ENCODE measurements at places on chromosomes 3 and 15.
A peak's percentile ranks its signal among the peaks of the same experiment; 100 is the strongest.

DNA sequence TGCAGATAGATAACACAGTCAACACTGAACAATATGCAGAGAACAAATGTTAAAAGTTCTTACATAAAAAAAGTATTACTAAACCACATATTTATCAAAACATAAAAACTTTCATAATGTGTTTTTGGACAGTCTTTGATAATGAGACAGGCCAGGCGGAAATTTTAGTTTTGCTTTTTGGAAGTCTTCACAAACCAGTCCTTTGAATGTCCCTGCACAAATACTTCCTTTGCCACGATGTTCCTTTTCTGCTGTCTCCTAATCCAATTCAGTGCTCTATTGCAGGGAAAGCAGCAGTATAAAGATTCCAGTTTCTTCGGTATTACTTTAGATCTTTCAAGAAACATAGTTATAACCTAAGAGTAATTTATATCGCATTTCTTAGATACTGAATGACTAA lies 135.9 kb downstream of the TBL1XR1 start:
- peaks cover 6% of the 10 kb centered on the region for H3K4me1 ChIP-seq
- peaks cover 1% of the 10 kb centered on the region for H3K36me3 ChIP-seq
- H3K27me3 ChIP-seq, result no peaks in the 10 kb centered on the region
- DNase-seq, result no peak
- H3K4me3 ChIP-seq, result no peak overlapping the region

DNA sequence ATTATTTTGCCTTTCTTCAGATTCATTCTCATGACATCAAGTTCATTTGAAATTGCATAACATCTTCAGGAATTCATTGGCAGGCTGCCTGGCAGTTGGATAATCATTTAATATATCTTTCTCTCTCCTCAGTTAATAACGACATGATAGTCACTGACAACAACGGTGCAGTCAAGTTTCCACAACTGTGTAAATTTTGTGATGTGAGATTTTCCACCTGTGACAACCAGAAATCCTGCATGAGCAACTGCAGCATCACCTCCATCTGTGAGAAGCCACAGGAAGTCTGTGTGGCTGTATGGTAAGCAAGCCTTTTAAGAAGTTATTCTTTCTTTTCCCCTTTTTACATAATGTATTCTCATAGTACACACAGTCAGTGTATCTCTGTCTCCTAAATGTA lies 38.2 kb downstream of the TGFBR2 start:
- no peaks in the 10 kb centered on the region for H3K27me3 ChIP-seq
- DNase-seq, result no peak

GRCh38 chr15:52180851-52181450 lies 10.2 kb downstream of the GNB5 start:
- H3K27ac ChIP-seq, result peak overlapping the region; percentile 95
- DNase-seq, result no peak
- H3K36me3 ChIP-seq, result no peaks in the 10 kb centered on the region
- H3K4me3 ChIP-seq, result peak overlapping the region; percentile 88
- H3K4me1 ChIP-seq, result peaks cover 38% of the 10 kb centered on the region
- peaks cover 10% of the 10 kb centered on the region for H3K27me3 ChIP-seq

- H3K27me3 ChIP-seq, result peaks cover 13% of the 10 kb centered on the region
- H3K4me1 ChIP-seq, result peaks cover 14% of the 10 kb centered on the region
- no peak overlapping the region for H3K27ac ChIP-seq
- DNase-seq, result no peak
- H3K4me3 ChIP-seq, result no peak overlapping the region
Measured at GRCh38 chr3:171159024-171159821, 132.7 kb upstream of the SLC2A2 start.

- no peaks in the 10 kb centered on the region for H3K4me1 ChIP-seq
- H3K36me3 ChIP-seq, result peaks cover 5% of the 10 kb centered on the region
- no peaks in the 10 kb centered on the region for H3K27me3 ChIP-seq
Measured at GRCh38 chr3:41900265-41900664, 61.6 kb downstream of the ULK4 start.

DNA sequence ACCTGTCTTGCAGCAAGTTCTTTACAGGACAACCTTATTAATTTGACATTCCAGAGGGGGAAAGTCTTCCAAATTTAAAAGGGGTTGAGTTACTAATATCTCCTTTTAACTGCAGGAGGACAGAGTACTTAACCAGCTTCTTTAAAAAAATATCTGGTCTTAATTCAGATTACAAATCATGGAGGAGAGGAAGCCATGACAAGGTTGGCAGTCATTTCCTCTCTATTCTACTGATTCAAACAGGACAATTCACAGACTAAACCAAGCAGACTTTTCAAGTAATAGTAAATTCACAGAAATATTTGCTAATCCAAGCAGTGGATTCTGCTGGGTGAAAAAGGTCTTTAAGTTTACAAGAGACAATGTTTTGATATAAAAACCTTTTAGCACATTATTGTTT lies 185.3 kb downstream of the CFAP20DC start:
- no peaks in the 10 kb centered on the region for H3K27me3 ChIP-seq
- no peak overlapping the region for H3K27ac ChIP-seq
- H3K4me1 ChIP-seq, result no peaks in the 10 kb centered on the region

- no peak for DNase-seq
- H3K4me1 ChIP-seq, result no peaks in the 10 kb centered on the region
- no peaks in the 10 kb centered on the region for H3K36me3 ChIP-seq
- H3K27ac ChIP-seq, result no peak overlapping the region
- H3K4me3 ChIP-seq, result no peak overlapping the region
Measured at GRCh38 chr3:111244760-111245159, 173.1 kb downstream of the NECTIN3 start.

DNA sequence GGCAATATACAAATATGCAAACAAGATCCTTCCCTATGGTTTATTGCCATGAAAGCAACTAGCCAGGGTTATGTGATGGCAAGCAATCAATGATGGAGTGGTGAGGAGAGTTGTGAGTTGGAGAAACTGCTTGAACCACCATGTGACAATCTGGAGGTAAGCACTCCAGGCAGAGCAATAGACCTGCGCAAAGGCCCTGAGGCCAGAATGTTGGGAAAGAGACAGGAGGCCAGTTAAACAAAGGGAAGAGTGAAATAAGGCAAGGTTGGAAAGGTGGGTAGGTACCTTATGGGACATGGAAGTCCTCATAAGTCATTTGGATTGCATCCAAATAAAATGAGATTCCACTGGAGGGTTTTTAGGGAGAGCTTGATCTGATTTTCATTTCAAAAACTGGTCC lies 80.0 kb upstream of the WNT5A start:
- no peak overlapping the region for H3K4me3 ChIP-seq
- peaks cover 12% of the 10 kb centered on the region for H3K4me1 ChIP-seq

GRCh38 chr15:49044002-49044401 lies 2.2 kb downstream of the SECISBP2L start:
- H3K4me3 ChIP-seq, result peak overlapping the region; percentile 94
- H3K4me1 ChIP-seq, result peaks cover 14% of the 10 kb centered on the region
- peak overlapping the region; percentile 42 for H3K27ac ChIP-seq
- H3K36me3 ChIP-seq, result peaks cover 1% of the 10 kb centered on the region

DNA sequence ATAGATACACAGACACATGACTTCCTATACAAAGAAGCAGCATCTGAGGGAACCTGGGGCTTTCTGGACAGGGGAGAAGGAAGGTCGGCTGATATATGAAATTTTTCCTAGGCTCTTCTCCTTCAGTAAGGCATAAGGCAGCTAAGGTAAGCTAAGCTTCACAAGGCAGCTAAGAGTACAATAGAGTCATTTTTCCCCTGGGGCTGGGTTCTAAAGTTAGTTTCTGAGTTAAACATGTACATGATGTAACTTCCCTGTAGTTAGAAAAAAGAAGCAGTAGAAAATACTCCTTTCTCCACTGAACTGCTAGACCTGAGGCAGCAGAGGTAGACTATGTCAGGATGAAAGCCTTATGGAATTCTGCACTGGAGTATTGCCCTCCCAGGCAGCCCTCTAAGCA lies 109.6 kb downstream of the PLD1 start:
- H3K27me3 ChIP-seq, result no peaks in the 10 kb centered on the region
- H3K4me1 ChIP-seq, result peaks cover 12% of the 10 kb centered on the region
- DNase-seq, result no peak
- peaks cover 71% of the 10 kb centered on the region for H3K36me3 ChIP-seq
- no peak overlapping the region for H3K4me3 ChIP-seq
